ENCODE measurements at places on chromosomes 7 and 10.
A peak's percentile ranks its signal among the peaks of the same experiment; 100 is the strongest.

DNA sequence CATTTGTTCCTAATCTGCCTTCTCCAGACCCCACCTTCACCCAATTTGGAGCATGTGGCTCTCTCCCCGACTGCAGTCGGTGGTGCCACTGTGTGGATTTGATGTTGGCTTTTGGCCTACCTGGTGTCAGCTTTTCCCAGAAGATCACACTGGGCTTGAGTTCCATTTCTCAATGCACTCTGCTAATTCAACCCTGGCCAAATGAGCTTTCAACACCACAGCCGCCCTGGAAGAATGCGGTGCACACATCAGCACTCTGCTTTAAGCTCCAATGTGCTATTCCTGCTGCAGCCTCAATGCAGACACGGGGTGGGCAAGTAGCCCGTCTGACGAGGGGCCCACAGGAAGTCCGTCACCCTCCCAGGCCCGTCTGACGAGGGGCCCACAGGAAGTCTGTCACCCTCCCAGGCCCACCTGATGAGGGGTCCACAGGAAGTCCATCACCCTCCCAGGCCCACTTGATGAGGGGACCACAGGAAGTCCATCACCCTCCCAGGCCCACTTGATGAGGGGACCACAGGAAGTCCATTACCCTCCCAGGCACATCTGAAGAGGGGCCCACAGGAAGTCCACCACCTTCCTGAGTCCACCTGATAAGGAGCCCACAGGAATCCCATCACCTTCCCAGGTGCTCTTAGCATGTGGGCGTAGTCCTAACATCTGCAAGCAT is 64.4 kb downstream of the ASB13 start:
- DNase-seq: no peak

GRCh38 chr10:101118031-101118430 is 13.1 kb upstream of the TLX1 start:
- no peak for DNase-seq

- DNase-seq: no peak
Observed at GRCh38 chr10:11658801-11659368, 47.4 kb upstream of the USP6NL start.

DNA sequence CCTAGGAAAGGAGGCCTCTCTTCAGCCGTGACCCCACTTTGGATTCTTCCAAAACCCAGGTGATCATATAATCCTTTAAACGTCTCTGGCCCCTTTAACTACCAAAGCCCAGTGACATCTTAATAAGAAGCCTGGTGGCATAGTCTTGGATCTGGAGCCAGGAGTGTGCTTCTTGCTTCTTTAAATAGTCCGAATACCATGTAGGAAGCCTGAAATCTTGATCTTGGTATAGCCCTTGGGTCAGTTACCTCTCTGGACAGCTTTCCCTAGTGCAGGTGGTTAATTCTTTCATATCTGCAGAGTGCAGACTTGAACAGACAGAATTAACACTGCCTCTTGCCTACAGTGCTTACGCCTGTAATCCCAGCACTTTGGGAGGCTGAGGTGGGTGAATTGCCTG is 138.6 kb upstream of the EFCAB10 start:
- DNase-seq: no peak

- DNase-seq: peak; percentile 71
Observed at GRCh38 chr10:118970770-118971169, 58.7 kb upstream of the NANOS1 start.

DNA sequence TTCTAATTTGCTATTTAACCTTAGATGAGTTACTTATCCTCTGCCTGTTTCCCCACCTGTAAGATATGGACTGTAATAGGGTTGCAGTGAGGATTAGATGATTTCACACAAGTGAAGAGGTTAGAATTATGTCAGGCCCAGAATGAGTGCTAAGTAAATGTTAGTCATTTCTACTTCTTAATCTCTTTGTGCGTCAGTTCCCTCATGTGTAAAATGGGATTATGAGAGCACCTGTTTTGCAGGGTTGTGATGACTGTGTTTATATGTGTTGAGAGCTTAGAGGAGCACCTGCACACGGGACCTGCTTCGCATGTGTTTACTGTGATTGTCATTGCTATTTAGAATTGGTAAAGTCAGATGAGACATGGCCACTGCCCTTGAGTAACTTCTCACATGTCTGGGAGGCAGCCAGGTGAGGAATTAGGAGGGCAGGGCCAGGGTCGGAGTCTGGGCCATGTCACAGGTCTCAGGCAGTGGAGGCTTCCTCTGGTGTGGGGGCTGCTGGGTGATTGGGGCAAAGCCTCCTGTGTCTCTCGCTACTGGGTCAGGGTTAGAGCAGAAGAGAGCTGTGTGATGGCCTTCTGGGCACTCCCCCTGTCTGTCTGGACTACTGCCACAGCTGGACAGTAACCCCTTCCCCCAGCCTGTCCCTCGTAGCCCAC is 106.7 kb downstream of the WDFY4 start:
- DNase-seq: no peak

GRCh38 chr7:67631476-67631875 is 634.8 kb downstream of the TYW1 start:
- DNase-seq: peak; percentile 88

- DNase-seq: no peak
Observed at GRCh38 chr7:116162992-116163391, 47.3 kb upstream of the TES start.

DNA sequence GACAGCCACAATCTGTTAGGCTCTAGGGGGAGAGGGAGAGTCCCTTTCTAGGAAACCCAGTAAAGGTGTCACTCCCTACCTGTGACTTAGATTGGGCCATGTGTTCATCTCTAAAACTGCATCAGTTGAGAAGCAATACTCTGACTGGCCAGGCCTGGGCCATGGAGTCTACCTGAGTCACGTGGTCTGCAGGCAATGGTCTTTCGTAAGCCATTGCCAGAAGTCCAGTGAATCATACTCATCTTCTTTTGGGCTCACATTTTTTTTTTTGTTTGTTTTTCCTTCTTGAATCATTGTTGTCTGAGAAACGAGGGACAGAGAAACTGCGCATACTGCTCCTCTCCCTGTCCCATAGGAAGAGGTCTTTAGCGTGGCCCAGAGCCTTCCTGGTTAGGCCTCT is 215.6 kb downstream of the CCSER2 start:
- no peak for DNase-seq

GRCh38 chr10:89466599-89467035 is 52.2 kb downstream of the IFIT5 start:
- no peak for DNase-seq

DNA sequence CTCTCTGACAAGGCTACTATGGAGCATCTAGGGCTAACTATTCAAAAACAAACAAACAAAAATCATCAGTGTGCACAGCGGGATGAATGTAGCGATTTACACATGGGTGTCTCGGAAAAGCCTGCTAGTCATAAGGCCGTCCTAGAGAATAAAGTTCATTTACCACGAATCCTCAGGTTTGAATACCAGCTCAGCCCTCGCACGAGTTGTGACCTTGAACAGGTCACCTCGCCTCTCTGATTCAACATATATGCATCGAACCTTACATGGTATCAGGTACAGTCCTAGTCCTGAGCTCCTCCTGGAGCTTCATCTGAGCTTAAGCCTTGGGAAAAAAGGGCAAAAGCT is 572 bp downstream of the ATP5MF start:
- no peak for DNase-seq

- DNase-seq: no peak
Observed at GRCh38 chr7:140594131-140594691, 46.4 kb downstream of the DENND2A start.

DNA sequence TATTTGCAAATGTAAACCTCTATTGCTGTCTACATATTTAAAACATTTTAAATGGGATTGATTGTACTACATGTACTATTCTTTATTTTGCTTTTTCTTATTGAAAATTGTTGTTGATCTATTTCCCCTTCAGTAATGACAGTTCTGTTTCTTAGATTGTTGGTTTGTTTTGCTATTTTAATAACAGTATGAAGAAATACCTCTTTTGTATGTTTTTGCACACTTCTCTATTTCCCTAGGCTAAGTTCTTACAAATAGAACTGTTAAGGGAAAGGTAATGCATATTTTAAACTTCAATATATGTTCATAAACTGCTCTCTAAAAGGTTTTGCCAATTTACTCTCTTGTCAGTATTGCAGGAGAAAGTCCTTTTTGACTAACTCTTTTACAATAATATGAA is 195.0 kb upstream of the PRPS1L1 start:
- no peak for DNase-seq

DNA sequence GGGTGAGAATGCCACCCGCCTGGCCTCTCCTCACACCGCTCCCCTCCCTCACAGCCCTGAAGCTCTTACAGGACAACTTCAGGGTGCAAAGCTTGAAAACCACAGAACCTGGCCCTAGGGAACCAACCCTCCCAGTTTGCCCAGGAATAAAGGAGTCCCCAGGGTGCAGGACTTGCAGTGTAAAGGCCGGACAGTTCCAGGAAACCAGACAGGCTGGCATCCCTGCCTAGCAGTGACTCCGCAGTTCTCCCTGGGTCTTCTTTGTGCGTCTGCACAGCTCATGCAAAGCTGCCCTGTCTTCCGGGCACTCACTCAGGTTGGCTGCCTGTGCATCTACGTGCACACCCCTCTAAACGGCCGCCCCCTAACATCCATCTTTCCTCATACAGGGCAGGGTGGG is 36.1 kb downstream of the HSPA12A start:
- no peak for DNase-seq

GRCh38 chr10:118908557-118909256 is 120.8 kb upstream of the NANOS1 start:
- DNase-seq: no peak

DNA sequence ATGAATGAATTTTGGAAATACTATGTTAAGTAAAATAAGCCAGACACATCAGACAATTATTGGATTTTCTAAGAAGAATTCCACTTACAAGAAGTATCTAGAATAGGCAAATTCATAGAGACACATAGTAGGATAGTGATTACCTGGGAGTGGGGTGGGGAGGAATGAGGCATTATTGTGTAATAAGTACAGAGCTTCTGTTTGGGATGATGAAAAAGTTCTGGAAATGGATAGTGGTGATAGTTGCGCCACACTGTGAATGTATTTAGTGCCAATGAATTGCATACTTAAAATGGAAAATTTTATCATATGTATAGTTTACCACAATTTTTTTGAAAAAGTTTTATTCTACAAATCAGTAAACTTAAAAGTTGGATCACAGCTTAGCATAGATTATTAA is 297.2 kb upstream of the KAT6B start:
- DNase-seq: no peak

DNA sequence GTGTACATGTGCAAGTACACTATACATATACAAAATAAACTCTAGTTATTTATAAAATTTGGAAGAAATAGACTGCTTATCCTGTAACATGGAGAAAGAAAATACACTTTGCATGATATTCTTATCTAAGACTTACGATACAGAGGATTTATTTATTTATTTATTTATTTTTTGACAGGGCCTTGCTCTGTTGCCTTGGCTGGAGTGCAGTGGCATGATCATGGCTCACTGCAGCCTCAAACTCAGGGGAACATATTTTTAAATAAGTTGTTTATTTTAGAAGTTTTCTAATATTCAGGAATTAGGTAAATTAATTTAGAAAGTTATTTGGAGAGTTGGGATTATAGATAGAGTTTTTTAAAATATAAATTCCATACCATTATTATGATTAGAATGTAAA is 116.7 kb downstream of the GPR85 start:
- DNase-seq: no peak

GRCh38 chr10:20888620-20889330 is 8.3 kb downstream of the NEBL start:
- no peak for DNase-seq

- no peak for DNase-seq
Observed at GRCh38 chr7:158054611-158055010, 533.0 kb downstream of the PTPRN2 start.

DNA sequence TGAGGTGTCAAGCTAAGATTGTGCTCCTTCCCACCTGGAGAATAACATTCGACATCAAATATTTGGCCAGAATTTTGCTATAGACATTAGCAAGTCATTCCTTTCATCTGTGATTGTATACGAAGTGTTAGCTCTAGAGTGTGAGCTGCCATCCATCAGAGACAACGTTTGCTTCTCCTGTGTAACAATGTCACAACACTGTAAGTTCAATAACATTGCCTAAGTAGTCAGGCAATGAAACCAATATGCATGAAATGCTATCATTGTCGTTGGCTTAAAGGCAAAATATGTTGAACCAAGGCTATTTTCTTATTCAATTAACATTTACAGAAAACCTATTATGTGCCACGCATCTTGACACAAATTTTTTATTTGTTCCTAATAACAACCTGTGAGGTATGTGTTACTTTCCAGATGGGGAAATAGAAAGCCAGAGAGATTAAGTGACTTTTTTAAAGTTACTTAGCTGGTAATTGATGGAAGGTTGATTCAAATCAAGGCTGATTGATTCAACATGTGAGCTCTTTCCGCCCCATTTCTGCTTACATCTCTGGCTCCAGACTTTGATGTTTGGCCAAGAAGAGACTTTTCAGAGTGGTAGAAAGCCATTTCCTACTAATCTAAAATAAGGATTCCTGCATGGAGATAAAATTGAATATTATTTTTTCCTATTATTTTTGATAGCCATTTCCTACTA is 32.0 kb downstream of the BET1 start:
- no peak for DNase-seq

GRCh38 chr10:130809181-130809580 is 502.3 kb downstream of the TCERG1L start:
- no peak for DNase-seq

DNA sequence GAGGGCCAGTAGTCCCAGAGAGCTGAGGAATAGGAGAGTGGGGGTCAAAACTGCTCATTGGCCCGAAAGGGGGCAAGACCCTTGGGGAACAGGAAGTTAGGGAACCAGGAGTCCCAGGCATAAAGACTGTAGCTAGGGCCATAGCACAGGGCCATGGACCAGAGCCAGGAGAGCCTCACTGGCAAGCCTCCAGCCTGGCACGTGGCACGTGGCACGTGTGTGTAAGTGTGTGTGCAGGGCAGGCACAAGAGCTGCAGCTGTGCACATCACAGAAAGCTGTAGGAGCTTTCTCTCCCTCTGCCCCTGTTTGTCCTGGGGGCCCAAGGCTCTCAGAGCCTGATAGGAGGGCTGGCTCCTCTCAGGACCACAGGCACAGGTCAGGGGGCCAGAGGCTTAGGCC is 47.8 kb upstream of the SLF2 start:
- peak; percentile 54 for DNase-seq

DNA sequence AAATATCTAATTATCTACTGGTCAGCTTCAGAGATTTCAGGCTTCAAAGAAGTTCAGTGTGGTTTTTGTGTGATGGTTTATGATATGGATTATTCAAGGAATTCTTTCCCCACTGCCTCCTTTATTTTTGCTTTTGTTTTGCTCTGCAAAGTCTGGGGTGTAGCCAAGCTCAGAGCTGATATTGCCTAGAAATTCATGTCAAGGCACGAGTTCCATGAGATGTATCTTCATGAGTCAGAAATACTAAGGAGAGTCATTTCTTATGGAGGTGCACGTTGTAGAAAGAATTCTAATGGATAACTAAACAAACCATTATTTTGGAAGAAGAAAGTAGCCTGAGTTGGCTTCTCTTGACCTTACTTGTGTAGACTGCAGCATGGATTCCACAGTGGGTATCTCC is 37.4 kb downstream of the VIM start:
- no peak for DNase-seq

DNA sequence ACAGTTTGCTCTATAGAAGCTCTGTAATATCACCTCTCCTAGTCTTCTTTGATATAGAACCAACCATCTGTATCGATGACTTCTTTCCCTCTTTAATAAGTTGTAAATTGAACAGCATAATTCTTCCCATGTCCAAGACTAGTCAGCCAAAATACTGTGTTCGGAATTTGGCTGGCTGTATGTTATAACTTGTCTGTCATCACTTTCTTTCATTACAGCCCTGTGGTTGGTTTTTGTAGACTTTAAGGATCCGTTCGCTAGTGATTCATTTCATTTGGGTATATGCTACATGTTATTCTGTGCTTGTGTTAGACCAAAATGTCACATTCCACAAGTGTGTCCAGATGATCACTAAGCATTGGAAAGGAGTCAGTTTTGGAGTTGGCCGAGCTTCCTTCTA is 155.4 kb upstream of the ITGB1 start:
- no peak for DNase-seq
